Foreskin melanocyte (primary cell): ENCODE measurements at places on chromosomes 16 and 17.

DNA sequence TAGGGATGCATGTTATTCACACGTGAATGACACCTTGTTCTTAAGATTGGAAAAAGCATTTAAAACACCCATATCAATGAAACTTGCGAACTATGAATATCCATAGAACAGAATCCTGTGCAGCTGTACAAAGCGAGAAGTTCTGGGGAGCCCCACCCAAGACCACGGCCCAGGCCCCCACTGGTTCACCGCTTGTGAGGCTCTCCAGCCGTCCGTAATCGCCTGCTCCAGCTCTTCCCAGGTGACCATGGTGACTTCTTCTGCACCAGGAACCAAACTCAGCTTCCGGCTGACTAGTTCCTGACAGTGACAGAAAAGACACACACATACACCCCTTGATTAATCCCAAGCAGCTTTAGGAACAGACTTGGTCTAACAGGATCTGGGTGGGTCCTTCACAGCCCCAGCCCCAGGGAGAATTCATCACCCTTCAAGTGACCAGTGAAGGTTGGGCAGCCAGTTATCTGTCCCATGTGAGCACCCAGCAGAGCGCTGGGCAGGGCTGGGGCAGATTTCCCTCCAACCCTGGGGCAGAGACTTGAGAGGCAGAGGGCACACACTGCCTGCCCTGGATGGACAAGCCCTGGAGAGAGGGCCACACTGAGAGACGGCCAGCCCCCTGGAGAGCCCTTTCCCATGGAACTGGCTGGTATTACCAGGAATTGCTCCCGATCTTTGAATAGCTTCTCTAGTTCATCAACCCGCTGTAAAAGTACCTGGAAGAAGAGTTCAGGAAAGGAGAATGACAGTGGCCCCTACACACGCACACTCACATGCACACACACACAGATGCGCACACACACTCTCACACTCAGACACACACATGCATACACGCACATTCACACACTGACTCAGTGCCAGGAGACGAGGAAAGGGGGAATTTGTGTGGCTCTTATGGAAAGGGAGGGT is 3.6 kb downstream of the QRICH2 start:
- DNase-seq, result no peak

DNA sequence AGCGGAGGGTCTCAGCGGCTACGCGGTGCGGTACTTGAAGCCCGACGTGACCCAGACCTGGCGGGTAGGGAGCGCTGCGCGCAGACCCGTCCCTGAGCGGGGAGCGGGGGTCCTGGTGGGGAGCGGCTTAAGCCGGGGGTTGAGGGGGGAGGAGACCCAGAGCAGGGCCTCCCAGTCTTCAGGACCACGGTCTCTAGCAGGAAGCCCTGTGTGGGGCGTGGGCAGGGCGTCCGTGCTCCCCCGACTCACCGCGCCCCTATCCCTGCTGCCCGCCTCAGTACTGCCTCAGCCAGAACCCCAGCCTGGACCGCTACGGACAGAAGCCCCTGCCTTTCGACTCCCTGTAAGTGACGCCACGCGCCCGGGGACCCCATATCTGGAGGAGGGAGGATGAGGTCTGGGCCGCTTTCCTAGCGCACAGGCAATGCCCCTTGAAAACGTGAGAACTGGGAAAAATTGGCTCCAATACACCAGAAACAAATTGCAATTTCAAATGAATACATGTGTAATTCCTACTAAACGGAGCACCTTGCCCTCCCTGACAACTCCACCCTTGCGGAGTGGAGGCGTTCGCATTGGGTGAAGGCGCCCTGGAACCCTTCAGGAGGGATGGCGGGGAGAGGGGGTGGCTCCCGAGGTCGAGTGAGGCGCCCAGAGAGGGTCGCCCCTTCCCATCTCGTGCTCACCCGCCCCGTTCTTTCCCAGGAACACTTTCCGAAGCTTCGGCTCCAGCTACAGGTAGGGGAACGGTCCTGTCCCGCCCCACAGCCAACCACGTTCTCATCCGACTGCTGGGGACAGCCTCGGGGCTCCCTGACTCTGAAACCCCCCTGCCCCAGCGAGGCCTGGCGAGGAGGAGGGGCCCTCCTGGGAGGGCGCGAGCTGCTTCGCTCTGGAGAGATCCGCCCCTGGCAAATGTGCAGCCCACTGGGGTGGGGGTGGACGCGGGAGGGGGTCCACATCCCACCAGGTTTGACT is 14.6 kb upstream of the CNGB1 start:
- no peak for DNase-seq

GRCh38 chr17:17491031-17491471 is 5.1 kb downstream of the RASD1 start:
- DNase-seq, result no peak

GRCh38 chr17:73980517-73980916 is 223.0 kb upstream of the RPL38 start:
- DNase-seq, result no peak

GRCh38 chr16:66841366-66841765 is 2.8 kb upstream of the CA7 start:
- no peak for DNase-seq

DNA sequence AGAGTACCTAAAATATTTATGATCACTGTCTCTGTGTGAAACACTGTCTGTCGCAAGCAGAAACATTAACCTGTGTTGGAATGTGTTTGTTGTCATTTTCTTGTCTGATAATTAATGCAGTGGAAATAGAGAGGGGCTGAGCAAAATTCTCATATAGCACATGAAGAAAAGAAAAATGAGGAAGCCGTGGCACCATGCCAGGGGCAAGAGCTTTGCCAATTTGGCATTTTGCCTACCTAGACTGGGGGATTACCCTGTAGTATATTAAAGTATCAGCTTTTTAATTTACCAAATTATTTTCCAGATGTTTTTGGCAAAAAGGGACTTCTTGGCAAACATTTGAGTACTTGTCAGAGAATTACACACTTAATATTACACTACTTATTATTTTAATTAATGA is 1326.6 kb upstream of the GOT2 start:
- DNase-seq, result no peak

DNA sequence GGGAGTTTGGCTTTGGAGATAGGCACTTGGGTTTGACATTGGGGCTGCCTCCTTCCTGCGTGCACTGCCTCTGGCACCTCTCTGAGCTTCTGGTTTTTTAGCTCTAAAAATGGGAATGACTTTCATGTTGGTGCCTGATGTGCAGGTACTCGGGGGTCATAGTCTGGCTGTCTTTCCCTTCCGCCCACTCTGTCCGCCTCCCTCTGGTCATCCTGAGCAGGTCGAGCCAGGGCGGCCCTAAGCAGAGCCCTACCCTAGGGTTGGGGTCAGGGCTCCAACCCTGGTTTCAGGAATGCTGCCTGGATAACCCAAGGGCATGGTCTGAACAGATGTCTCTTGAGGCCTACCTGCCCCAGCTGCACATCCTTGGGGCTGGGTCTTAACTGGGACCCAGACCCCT is 64.8 kb downstream of the CMIP start:
- DNase-seq, result no peak

- no peak for DNase-seq
Observed at GRCh38 chr16:35305476-35305875, 1846.1 kb downstream of the TP53TG3F start.

- DNase-seq, result no peak
Observed at GRCh38 chr17:28846231-28846630, 3.6 kb upstream of the FAM222B start.

DNA sequence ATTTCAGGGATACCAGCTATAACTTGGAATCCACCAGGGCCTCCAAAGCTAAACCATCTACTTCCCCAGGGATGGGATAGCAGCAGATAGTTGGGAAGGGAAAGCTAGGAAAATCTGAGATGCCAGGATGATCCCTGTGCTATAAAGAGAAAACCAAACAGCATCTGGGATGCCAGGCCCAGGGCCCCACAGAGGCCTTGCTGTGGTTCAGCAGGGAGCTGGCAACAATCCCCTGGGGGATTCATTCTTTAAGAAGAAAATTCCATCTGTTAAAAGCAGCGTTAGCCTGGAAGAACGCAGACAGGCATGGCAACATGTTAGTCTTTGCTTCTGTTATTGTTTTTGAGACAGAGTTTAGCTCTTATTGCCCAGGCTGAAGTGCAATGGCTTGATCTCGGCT is 16.6 kb downstream of the MYO18A start:
- no peak for DNase-seq

DNA sequence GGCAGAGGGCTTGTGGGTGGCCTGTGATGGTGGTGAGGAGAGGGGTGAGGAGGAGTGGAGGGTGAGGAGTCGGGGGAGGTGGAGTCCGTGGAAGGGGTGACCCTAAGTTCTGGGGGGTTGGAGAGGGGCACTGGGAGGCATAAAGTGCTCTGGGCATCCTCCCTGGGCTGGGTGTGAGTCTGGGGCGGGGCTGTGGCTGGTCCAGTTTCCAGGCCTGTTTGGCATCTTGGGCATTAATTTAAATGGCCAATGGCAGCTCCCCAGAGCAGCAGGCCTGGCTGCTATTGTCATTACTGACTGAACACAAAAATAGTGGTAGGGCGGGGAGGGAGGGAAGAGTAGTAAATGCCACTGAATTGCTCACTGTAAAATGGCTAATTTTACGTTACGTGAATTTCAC is 7.7 kb upstream of the ARHGAP23 start:
- DNase-seq, result no peak

- no peak for DNase-seq
Observed at GRCh38 chr16:58009856-58010416, 8.7 kb downstream of the USB1 start.

GRCh38 chr16:730666-731509 is 4.0 kb downstream of the HAGHL start:
- DNase-seq, result no peak
